CD14-positive monocyte (primary cell): ENCODE measurements at places on chromosomes 6 and 20.

DNA sequence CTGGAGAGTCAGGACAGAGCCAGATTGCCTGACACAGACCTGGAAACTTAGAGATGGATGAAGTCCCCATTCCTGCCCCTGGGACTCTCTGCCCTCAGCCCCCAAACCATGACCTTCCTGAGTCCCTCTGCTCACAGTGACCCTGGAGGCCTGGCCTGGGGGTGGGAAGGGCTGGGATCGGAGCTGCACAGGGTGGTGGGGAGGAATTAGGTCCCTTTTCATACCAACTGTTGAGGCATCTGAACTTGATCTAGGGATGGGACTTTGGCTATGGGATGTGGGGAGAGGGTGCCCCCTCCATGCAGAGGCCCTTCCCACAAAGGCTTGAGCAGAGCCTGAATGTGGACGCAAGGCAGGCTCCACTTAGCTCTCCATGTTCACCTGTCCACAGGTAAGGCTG, 144.1 kb downstream of the MRPL14 start:
- no peak overlapping the region for H3K27ac ChIP-seq
- H3K4me3 ChIP-seq: no peak overlapping the region
- no peak for DNase-seq
- peaks cover 2% of the 10 kb centered on the region for H3K4me1 ChIP-seq

DNA sequence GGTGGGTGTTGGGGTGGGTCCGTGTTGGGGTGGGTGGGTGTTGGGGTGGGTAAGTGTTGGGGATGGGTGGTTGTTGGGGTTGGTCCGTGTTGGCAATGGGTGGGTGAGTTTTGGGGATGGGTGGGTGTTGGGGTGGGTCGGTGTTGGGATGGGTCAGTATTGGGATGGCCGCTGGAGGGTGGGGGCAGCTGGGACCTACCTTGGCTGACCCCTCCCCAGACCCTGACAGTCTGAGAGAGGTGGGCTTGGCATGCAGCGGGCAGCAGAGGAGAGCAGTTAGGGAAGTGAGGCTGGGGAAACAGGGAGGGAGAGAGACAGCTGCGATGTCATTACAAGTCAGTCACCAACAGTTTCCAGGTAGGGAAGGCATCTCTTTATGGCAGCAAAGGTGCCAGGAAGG, 23.1 kb upstream of the GATA5 start:
- H3K4me3 ChIP-seq: no peak overlapping the region
- peaks cover 14% of the 10 kb centered on the region for H3K4me1 ChIP-seq
- DNase-seq: no peak
- peaks cover 3% of the 10 kb centered on the region for H3K27me3 ChIP-seq
- no peaks in the 10 kb centered on the region for H3K36me3 ChIP-seq

- no peaks in the 10 kb centered on the region for H3K36me3 ChIP-seq
- DNase-seq: no peak
- H3K4me1 ChIP-seq: no peaks in the 10 kb centered on the region
These were observed 59.2 kb downstream of the DAAM2 start for GRCh38 chr6:39851331-39851730.

- DNase-seq: no peak
- H3K36me3 ChIP-seq: no peaks in the 10 kb centered on the region
- H3K4me3 ChIP-seq: no peak overlapping the region
- no peaks in the 10 kb centered on the region for H3K27me3 ChIP-seq
- peaks cover 42% of the 10 kb centered on the region for H3K4me1 ChIP-seq
These were observed 44.3 kb downstream of the OR2B2 start for GRCh38 chr6:27867945-27868300.

DNA sequence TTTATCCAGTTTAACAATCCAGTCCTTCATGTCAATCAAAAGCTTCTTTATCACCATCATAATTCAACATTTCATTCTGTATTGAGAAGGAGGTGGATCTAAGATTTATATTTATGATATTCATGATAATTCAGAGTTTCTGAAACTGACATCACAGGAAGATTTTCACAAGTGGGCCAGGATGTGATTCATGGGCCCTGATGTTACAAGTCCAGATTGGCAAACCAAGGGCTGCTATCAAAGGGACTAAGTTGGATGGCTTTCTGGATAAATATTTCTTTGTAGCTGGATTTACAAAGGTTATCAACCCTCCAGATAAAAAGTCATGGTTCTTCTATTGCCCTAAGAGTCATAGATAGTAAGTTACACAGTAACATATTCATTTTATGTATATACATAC, 866.5 kb downstream of the KIF16B start:
- H3K27ac ChIP-seq: no peak overlapping the region
- no peaks in the 10 kb centered on the region for H3K4me1 ChIP-seq
- H3K4me3 ChIP-seq: no peak overlapping the region
- H3K36me3 ChIP-seq: no peaks in the 10 kb centered on the region
